Activated CD4-positive, alpha-beta memory T cell treated with anti-CD3 and anti-CD28 coated beads, Interleukin-2, amount 10 ng/mL, durations not matched to agents 7 days and 5 days (primary cell): ENCODE measurements at places on chromosomes 12 and 14. TPM values are rescaled to one million over a fixed set of nuclear protein-coding genes. Genes with fewer than 3 reads are reported as not detected.

RILPL1 gene
- 1.8 TPM for total RNA-seq

USP44 gene
- total RNA-seq: 0.88 TPM

SYCP3 gene
- 0.30 TPM for total RNA-seq

MED13L gene
- total RNA-seq: 68.3 TPM

RBM19 gene
- total RNA-seq: 32.4 TPM

COCH gene
- total RNA-seq: 0.38 TPM

ALG10 gene
- 18.4 TPM for total RNA-seq

GALNT6 gene
- 18.6 TPM for total RNA-seq

SLC7A8 gene
- total RNA-seq: 0.93 TPM

PPP1R1A gene
- total RNA-seq: not detected

BDKRB1 gene
- total RNA-seq: not detected

IAPP gene
- not detected for total RNA-seq

HCAR1 gene
- total RNA-seq: 0.30 TPM
